CD4-positive, alpha-beta T cell treated with Interleukin-15 for 1 hour (primary cell): ENCODE measurements at places on chromosomes 12 and 14.

GRCh38 chr12:13156277-13156676, 40.2 kb upstream of the EMP1 start:
- DNase-seq = no peak

GRCh38 chr12:121939186-121939585, 20.8 kb downstream of the CFAP251 start:
- DNase-seq = no peak

GRCh38 chr12:75528272-75528671, 16.9 kb upstream of the KRR1 start:
- no peak for DNase-seq

GRCh38 chr12:81128930-81129554, 51.2 kb downstream of the ACSS3 start:
- DNase-seq = no peak

DNA sequence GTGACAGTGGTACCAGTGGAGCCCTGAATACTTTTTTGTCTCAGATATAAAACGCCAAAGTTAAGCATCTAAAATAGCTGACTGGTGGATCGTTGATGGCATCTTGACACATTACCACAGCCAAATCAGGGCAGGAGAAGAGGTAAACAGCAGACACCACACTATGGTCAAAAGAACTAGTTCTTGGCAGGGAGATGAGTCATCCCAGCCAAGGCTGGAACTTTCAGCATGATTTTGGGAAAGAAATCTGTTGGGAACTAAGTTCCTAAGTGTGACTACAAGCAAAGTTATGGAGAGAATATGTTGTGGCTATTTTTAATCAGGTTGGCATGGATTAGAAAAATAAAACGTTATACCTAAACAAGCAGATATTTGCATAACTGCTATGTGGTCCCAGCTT, 36.9 kb downstream of the LGR5 start:
- no peak for DNase-seq

GRCh38 chr14:78790271-78790670, 620.1 kb downstream of the NRXN3 start:
- no peak for DNase-seq

DNA sequence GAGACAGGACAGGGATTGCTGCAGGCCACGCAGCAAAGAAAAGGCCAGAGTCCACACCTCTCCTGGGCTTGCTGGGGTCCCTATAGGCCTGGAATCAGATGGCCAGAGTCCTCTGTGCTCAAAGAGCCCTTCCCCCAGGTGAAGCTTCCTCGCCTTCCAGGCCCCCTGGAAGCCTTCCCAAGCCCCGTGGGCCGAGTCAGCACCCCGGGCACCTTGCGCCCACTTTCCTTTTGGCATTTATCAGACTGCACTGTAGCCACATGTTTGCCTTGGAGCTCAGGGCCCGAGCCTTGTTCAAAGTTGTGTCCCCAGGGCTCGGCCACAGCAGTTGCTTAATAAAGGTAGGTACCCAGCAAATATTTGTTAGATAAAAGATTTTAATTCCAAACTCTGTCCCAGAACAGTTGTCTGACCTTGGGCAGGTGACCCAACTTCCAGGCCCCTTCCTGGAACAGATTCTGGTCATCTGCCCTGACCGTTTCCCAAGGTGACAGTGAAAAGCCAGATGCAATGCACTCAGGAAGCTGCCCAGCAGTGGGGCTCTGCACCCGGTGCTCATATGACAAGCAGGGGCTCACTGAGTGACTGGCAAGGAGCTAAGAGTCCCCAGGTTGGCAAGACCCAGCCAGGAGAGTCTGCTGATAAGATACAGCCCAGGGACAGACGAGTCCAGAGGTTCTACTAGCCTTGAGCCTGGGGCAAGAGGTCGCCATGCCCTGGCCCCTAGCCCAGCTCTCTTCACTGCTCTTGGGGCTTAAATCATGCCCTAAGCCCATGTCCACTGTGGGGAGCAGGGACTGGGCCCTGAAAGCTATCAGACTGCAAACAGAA, 81.2 kb downstream of the PITPNM2 start:
- no peak for DNase-seq

GRCh38 chr12:120447992-120448391, 1.7 kb downstream of the GATC start:
- no peak for DNase-seq

GRCh38 chr14:103346286-103346685, 12.2 kb downstream of the EIF5 start:
- no peak for DNase-seq
